T follicular helper cell (primary cell): ENCODE measurements at places on chromosomes 11 and 22.

DNA sequence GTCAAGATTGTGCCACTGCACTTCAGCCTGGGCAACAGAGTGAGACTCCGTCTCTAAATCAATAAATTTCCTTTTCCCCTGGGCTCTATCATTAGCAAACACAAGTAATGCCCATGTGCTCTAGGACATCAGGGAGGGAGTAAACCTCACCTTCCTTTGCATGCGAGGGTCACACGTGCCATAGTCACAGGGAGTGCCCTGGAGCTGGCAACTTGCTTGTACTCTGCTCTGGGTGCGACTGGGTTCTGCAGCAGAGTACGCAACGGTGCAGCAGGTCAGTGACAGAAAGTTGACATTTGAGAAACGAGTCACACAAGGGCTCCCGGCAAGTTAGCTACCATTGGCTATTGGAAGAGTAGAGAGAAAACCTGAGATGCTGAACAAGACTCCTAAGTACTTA is 32.6 kb upstream of the CHKA start:
- no peak for DNase-seq

DNA sequence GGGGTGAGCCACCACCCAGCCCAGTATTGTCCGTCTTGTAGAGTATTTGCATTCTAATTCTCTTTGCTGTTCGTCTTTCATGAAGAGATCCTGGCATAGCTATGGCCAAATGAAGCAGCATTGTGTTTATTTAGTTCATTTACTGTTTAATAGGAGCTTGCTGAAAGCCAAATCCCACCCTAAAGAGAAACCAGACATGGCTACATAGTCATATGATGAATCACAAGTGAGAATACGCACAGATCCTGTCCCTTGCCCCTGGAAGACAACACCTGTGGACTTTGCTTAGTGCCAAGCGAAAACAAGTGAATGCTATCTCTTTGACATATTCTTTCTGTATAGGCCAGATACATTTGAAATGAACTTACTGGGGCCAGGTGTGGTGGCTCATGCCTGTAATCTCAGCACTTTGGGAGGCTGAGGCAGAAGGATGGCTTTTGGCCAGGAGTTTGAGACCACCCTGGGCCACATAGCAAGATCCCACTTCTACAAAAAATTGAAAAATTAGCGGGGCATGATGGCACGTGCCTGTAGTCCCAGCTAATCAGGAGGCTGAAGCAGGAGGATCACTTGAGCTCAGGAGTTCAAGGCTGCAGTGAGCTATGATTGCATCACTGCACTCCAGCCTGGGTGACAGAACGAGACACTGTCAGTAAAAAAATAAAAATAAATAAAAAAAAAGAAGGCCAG is 5.1 kb upstream of the ARFGAP3 start:
- no peak for DNase-seq

GRCh38 chr11:61927501-61927900 is 10.1 kb upstream of the RAB3IL1 start:
- DNase-seq: no peak

DNA sequence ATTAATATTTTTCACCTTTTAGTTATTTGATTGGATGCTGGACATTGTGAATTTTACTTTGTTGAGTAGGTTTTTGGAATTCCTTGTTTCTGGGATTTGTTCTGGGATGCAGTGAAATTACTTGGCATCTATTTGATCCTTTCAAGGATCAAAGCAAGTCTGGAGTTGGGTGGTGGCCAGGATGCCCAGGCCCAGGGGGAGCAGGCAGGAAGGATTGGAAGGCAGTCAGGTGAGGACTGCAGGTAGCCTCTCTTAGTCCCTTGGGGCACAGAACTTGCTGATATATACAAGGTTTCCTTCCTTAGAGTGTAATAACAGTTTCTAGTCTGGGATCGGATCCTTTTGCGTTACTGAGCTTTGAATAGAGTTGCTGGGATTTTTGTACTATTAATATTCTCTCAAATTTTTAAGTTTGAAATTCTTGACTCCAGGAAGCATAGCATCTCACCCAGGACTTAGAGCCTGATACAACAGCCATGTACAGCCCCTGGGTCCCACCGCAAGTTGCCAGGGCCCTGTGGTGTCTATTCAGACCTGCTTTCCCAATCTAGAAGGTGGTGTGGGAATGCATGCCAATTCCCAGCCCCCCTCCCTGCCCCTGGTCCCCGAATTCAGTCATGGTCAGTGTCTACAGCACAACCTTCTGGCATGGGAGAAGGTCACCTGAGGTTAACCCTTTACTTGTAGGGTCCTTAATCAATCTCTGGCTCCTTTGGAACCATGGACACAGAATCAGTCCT is 6.1 kb downstream of the ZNF74 start:
- no peak for DNase-seq

DNA sequence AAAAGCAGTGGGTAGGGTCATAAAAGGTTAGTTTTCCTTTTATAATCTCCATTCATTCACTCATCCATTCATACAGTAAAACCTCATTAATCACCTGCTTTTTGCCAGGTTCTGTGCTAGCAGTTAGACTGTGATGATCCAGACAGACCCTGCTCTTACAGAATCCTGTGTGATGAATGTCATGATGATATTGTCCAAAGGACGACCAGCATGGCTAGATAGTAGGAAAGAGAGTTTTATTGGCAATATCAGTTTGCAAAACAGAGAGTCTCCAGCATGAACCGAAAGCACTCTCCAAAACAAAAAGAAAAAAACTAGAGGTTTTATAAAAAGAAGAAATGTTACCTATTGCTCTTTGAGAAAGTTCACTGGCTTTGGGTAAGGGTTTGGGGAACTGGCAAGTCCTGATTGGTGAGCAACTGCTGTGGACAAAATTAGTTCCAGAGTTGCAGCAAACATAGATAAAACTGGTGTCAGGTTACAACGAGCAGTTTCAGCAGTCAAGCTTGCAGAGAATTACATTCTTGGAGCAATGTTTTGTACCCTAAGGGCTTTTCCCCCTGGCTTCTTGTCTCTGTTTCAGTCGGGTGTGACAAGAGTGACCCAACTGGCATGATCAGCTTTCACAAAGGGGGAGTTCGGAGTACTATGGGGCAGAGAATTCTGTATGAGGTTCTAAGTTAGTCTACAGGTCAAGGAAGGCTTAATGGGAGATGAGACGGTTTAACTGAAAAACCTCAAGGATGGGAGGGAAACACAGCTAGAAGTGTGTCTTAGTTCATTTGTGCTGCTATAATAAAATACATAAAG is 58.3 kb downstream of the HSD17B12 start:
- DNase-seq: no peak

DNA sequence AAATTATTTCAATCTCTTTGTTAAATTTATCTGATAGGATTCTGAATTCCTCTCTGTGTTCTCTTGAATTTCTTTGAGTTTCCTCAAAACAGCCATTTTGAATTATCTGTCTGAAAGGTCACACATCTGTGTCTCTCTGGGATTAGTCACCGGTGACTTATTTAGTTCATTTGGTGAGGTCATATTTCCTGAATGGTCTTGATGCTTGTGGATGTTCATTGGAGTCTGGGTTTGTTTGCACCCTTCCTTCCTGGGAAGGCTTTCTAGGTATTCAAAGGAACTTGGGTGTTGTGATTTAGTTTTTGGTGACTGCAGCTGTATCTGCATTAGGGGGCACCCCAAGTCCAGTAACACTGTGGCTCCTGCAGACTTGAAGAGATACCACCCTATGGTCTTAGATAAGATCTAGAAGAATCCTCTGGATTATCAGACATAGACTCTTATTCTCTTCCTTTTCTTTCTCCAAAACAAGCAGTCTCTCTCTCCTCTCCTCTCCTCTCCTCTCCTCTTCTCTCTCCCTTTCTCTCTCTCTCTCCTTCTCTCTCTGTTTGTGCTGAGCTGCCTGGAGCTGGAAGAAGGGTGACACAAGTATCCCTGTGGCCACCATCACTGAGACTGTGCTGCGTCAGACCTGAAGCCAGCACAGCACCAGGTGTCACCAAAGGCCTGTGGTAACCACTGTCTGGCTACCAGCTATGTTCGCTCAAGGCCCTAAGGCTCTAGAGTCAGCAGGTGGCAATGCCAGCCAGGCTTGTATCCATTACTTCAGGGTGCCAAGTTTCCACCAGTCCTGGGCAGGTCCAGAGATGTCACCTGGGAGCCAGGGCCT is 3.3 kb upstream of the HEPN1 start:
- no peak for DNase-seq

DNA sequence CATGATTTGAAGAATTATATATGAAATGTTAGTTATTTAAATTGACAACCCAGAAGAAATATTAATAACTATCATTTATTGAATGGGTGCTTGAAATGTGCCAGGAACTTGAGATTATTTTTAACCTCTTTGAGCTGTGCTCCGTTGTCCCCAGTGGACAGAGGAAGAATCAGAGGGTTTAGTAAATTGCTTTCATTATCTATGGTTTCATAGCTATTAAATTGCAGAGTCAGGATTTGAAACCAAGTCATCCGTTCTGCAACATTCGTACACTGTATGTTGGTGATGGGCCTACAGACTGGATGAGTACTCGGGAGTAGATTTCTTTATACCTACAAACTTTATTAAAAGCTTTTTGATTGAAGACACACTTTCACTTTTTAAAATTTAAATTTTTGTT is 4.9 kb downstream of the HSD17B12 start:
- DNase-seq: no peak

GRCh38 chr11:31366795-31367194 is 2.7 kb downstream of the DCDC1 start:
- DNase-seq: no peak

GRCh38 chr11:77308838-77309237 is 7.4 kb upstream of the GDPD4 start:
- DNase-seq: no peak

GRCh38 chr11:86205421-86206336 is 38.9 kb upstream of the EED start:
- no peak for DNase-seq

DNA sequence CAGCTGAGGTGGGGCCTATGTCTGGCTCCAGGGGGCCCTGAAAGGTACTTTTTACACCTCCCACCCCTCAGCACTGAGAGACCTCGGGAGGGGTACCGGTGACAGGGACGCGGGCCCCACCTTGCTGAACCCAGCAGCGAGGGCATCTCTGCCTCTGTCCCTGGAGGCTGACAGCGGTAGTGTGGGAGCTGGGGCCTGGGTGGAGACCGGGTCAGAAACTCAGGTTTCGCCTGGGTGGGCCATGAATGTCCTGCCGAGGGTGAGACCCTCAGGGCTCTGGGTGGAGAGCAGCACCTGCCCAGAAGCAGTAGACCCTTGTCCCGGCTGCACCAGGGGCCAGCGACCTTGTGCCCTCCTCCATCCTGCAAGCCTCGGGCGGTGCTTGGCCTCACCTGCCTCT is 22.2 kb downstream of the PTDSS2 start:
- DNase-seq: no peak

DNA sequence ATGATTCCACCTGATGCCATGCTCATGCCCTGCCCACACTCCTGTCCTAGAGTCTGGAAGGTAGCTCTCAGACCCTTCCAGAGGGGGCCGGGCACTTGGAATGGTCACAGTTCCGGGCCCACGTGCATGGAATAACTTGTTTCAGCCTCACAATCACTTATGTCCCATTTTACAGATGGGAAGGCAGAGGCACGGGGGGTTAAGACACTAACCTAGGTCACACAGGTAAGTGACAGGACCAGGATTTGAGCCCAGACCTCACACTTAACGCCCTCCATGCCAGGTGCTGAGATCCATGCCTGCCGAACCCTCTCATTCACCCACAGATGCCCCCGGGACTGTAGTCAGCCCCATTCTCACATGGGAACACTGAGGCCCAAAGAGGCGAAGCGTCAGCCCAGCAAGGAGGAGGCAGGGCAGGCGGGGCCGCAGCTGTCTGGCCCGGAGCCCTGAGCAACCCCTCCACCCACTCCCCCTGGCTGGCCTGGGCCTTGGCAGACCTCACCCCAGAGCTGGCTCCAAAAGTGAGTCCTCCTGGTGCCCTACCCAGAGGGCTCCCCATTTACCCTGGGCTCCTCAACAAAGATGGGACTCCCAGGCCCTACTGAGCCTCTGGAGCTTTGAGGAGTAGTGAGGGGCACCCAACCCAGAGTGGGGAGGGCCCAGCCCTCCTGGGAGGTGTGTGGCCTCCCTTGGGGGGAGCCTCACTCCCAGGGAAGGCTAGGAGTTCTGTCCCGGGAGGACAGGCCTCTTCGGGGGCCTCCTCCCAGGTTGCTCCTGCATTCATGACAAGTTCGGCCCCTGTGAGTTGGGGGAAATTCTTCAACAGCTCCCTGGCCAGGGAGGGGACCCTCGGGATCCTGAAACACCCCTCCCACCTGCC is 2.4 kb upstream of the ALDH3B1 start:
- no peak for DNase-seq

DNA sequence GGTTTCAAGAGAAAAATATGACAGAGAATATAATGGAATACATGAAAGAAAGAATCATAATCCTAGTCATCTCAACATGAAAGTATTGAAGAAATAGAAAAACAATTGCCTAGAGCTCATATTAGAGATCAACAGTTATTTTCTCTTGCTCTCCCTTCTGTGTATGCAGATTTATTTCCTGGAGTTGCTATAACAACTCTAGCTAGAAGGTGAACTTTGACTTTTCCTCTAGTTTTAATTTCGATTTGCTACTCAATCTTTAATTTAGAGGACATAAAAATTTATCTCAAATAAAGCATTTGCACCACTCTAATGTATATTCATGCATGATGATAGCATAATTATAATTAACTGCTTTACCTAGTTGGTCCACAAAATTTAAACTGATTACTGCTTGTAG is 84.6 kb upstream of the PICALM start:
- no peak for DNase-seq

DNA sequence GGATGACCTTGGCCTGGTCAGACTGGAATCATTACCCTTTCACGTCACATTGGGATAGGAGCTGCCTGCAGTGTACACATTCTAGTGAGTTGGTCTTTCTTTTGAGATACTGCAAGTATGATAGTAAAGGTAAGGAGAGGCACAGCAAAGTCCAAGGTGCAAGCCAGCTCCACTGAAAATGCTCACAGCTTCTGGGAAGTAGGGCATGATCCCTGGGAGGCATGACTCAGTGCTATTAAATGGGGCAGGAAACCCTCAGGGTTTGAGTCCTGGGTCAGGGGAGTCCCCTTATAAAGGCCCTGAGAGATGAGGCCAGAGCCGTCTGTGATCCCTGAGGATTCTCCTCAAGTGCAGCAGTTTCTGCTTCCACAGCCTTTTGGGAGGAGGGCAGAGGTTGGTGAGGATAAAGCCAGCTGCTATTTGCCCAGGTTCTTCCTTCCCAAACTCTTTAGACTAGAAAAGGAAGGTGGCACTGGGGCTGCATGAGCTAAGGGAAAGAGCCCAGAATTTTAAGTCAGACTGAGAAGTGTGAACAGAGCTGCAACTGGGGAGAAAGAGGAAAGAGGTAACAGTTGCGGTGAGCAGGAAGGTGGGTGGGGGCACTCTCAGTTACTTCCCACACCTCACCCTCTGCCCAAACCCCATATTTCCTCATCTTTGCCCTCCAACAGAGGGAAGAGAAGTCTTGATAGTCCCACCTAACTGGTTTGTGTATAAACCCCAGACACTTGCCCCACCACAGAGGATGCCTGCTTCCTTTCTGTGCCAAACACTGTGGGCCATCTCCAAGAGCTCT is 14.4 kb upstream of the OR52K1 start:
- DNase-seq: no peak
